ENCODE measurements at places on chromosomes 12 and 14.

- no peak for DNase-seq
These were observed 30.6 kb upstream of the C14orf180 start for GRCh38 chr14:104548802-104549535.

GRCh38 chr14:61025251-61026223 lies 44.5 kb downstream of the SLC38A6 start:
- DNase-seq = peak; percentile 55

DNA sequence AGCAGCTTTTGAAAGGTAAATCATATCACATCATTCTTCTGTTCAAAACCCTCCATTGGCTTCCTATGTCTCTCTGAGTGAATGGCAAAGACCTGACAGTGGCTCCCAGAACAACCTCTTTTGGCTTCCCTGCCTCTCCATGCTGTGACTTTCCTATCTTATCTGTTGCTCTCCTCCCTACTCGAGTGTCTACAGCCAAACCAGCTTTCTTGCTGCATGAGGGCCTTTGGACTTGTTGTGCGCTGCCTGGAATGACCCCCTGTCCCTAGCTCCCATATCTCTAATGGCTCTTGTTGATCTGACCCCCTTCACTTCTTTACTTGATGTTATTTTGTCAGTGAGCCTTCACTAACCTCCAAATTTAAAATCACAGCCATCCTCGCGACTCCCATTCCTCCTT lies 2.5 kb downstream of the SYNE2 start:
- no peak for DNase-seq

GRCh38 chr12:127720334-127720733 lies 546.6 kb upstream of the TMEM132C start:
- DNase-seq = no peak

- DNase-seq = no peak
These were observed 249.1 kb upstream of the FAR2 start for GRCh38 chr12:28899951-28900350.

GRCh38 chr14:85399186-85399585 lies 130.8 kb upstream of the FLRT2 start:
- DNase-seq = no peak

- DNase-seq = no peak
These were observed 213.8 kb downstream of the SLC6A15 start for GRCh38 chr12:84698576-84699333.

DNA sequence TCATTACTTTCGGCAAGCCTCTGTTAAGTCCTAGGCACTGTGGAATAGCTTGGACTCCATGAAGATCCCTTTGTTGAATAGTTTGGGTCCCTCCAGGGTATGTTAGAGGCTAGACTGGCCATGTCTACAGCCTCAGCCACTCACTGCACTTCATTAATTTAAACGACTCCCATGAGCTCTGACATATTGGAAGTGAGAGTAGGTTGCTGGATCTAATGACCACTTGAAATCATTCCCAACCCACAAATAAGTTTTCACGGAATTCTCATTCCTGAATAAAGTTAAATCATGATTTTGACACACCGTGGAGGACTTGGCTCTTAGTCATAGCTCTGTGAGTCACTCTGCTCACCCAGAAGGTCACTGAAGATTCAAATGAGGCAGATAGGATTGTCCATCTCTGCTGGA lies 21.4 kb upstream of the APPL2 start:
- no peak for DNase-seq
